ENCODE measurements at places on chromosomes 2 and 18.

DNA sequence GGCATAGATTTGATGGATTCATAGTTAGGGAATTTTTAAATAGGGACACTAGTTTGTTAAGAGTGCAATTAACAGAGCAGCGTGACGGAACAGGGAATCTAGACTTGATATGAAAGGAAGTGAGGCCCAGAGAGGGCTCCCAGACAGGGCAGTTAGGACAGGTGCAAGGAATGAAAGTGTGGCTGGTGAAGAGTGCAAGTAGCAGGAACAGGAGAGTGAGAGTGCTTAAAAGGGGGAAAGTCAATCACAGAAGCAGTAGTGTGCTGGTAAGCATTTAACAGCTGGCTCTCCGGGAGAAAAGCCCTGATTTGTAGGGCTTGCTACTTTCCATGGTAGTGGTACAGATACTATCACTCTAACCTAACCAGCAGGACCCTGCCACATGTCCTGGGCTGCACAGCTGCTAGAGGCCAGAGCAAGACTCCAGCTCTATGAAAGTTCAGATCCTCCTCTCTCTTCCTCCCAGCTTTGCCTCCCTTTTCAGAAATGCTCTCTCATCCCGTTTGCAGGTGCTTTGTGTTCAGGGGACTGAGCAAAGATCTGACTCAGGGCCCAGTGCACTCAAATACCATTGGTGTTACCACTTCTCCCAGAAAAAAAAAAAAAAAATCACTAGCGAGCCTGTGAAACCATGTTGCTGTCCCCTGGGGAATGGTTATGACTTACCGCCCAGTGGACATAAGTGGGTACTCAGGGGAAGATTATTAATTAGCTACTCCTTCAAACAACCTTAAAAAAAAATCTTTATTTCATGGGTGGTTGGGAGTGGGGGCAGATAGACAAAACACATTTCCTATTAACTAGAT lies 18.1 kb upstream of the GCFC2 start:
- DNase-seq, result no peak

- no peak for DNase-seq
Measured at GRCh38 chr18:51907687-51908597, 432.1 kb upstream of the DCC start.

GRCh38 chr18:48300463-48300961 lies 108.7 kb downstream of the ZBTB7C start:
- peak; percentile 50 for DNase-seq

DNA sequence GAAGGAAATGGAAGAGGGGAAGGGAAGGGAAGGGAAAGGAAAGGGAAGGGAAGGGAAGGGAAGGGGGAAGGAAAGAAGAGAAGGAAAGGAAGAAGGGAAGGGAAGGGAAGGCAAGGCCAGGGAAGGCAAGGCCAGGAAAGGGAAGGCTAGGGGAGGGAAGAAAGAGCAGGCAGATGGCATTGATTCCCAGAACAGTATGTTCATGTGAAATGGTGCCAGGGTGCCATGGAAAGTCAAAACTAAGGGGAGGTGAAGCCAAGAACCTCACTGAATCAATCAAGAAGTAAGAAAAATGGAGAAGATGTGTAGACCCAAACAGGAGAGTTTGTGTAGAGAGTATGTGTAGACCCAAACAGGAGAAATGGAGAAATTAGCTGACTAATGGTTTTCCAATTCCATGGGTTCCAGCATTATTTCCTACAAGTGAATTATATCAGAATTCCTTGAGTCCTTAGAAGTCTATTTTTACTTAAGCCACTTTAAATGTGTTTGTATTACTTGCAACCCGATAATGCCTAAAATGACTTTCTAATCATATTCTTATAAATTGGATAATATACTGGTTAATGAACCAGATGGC lies 367.6 kb downstream of the TXNL1 start:
- no peak for DNase-seq

DNA sequence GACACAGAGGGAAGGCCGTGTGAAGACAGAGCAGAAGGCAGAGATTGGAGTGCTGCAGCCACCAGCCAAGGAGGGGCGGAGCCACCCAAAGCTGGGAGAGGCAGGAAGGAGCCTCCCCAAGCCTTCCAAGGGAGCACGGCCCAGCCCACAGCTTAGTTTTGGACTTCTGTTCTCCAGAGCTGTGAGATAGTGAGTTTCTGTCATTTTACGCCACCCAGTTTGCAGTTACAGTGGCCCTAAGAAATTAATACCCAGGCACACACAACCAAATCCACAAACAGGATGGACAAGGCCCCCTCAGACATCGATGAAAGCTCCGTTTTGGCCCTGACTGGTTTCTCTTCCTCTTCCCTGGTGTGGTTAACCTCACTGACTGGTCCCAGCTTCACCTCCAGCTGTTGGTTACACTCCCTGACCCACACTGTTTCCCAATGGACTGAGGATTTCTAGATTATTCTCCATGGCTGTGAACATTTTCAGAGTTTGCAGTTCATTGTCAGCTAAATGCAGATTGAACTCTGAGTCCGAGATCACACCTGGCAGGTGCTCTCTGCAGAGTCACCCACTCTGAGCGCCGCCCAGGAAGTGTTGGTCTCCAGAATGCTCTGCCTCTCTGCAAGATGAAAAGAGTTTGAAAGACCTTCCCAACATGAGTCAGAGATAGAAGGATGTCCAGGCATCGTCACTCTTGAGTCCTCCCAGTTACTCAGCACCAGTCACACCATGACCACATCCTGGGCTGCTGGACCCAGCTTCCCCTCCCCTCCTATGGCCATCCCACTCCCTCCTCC lies 100.2 kb downstream of the TWIST2 start:
- DNase-seq, result no peak

- DNase-seq, result no peak
Measured at GRCh38 chr2:179098080-179098689, 48.2 kb upstream of the CCDC141 start.

GRCh38 chr2:84841577-84841976 lies 39.3 kb downstream of the TRABD2A start:
- DNase-seq, result no peak

DNA sequence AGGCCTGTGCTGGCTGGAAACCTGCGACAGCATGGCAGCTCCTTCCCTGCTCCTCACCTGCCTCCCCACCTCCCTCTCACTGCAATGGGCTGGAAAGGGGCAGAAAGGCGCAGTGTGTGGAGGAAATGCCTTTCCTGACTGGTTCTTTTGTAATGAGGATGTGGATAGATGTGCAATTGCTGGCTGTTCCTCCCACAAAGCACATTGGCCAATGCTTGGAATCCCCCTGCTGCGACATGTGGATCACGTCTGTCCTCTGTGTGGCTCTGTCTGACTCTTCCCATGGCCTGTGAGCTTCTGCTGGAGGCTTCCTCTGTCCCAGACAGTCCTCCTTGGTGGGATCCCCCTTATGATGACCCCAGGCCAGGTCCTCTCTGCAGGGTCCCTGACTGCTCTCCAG lies 172.5 kb downstream of the NCK2 start:
- DNase-seq, result no peak

GRCh38 chr18:48017635-48018034 lies 87.2 kb upstream of the SMAD2 start:
- no peak for DNase-seq

GRCh38 chr2:241798631-241799521 lies 10.1 kb upstream of the NEU4 start:
- no peak for DNase-seq

DNA sequence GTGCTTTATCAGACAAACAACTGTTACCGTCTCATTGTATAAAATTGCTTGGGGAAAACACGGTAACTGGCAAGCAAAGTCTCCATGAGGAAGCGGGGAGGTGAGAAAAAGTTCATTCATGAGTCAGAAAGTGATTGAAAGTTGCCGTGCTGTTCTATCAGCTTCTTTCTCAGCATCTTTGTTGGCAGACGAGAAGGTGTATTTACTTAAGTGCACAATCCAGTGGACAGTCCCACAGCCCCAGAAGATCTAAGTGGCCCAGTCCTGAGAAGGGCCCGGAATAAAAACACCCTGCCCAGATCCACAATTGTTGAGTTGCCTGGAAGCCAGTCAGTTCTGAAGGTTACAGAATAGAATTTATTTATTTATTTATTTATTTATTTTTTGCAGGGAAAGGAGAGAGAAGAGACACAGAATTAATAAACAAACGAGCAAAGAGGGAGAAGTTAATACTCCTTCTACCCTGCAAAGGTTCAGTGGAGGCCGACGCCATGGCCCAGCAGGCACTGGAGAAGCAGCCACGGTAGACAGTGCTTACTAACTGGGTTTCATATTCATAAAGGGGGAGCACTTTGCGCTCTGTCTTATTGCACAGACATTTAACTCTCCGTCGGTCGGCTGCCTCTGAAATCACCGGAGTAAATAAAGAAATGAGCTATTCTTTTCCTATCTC lies 676.0 kb upstream of the SALL3 start:
- no peak for DNase-seq

GRCh38 chr2:45394216-45394615 lies 216.9 kb downstream of the SRBD1 start:
- no peak for DNase-seq

DNA sequence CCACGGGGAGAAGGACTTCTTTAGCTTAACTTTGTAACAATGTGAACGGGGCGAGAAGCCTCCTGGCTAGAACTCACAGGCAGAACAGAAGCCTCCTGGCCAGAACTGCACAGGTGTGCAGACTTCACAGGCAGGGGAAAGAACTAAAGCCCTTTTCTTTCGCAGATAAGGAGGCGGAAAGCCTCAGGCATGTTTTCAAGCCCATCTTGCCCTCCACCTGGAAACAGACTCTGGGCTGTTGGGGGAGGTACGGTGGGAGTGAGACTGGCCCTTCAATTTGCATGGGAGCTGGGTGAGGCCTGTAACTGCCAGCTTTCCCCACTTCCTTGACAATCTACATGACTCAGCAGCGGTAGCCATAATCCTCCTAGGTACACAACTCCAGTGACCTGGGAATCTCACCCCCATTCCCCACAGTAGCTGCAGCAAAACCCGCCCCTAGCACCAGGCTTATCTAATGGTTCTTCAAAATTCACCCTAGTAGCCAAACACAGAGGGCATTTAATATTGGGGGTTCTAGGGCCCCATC lies 22.9 kb upstream of the ABCA12 start:
- no peak for DNase-seq

DNA sequence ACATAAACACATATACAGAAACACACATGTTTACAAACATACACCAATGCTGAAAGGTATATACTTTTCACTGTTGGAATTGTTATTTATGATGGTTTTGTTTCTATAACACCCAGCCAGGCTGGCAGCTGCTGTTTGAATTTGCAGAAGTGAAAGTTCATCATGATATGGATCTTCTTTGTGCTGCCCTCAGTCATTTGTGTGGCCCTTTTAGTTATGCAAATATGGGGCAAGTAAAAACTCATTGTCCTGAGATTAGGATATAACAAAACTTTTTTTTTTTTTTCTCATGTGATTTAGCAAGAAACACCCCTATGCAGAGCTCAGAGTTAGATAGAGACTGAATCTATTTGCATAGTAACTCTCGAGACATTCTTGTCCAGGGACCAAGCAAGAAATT lies 714.1 kb downstream of the KCNJ3 start:
- DNase-seq, result no peak

GRCh38 chr2:98511981-98512380 lies 67.3 kb downstream of the INPP4A start:
- no peak for DNase-seq

GRCh38 chr2:48207851-48208250 lies 301.6 kb upstream of the FBXO11 start:
- DNase-seq, result no peak

GRCh38 chr18:3688690-3689089 lies 238.7 kb downstream of the TGIF1 start:
- DNase-seq, result no peak

DNA sequence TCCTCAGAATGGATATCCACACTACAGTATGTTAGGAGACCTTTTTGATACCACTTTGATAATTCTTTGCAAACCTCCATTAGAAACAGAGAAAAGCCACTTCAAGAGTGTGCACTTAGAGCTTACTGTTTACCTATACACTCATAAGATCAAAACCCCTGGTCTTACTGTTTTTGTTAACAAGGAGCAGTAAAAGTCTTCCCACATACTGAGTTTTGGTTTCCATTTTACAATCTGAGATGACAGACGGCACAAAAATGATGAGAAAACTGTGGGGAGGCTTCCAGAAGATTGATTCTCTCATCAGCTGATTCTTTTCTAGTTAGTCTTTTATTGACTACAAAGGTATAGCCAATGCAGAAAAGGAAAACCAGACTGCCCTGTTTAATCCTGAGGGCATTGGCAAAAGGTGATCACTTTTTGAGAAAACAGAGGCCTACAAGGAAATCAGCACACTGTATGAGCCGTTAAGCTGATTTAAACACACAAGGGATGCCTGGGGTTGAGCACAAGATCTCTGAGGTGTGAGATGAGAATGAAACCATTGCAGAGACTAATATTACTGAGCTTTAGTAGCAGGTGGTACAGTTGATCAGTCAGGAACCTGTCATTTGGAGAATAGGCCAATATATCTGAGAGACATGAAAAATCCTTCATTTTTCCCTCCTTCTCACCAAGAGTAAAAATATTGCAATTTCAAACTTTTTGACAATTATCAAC lies 368.6 kb downstream of the GRB14 start:
- DNase-seq, result no peak

DNA sequence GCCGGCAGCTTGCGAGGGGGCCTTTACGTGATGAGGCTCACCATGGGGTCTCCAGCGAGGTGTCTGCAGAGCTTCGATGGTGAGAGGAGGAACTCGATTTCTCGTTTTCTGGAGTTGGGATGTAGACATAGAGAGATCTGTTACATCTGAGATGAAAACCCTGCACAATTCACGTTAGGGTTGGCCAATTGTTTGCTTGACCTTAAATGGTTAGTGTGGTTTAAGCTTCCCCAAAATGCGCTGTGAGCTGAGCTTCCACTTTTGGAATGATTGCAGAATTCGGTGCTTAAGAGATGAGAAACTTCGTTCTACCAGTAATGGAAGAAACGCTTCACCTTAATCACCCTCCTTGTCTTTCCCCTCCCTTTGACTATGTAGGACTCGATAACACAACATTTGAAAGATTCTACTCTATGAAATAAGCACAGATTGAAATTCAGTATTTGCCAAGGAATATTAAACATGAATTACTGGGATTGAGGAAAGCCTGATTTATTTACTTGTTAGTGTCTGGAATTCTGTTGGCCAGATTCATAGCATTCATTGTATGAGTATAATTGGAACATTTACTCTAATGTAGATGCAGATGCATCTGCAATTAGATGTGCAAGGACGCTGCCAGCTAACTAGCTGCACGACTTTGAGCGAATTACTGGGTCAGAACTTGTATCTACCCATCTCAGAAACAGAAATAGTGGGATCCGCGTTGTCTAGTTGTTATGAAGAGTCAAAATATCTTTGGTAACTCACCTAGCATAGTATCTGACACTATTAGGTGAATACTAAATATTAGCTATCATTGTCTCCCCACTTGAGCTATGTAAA lies 1.6 kb upstream of the KLF7 start:
- DNase-seq, result no peak
